Daoy (cell line): ENCODE measurements at places on chromosomes 6 and 20.
A peak's percentile ranks its signal among the peaks of the same experiment; 100 is the strongest.

- no peak for DNase-seq
Measured at GRCh38 chr20:57469418-57470211, 55.3 kb downstream of the CTCFL start.

DNA sequence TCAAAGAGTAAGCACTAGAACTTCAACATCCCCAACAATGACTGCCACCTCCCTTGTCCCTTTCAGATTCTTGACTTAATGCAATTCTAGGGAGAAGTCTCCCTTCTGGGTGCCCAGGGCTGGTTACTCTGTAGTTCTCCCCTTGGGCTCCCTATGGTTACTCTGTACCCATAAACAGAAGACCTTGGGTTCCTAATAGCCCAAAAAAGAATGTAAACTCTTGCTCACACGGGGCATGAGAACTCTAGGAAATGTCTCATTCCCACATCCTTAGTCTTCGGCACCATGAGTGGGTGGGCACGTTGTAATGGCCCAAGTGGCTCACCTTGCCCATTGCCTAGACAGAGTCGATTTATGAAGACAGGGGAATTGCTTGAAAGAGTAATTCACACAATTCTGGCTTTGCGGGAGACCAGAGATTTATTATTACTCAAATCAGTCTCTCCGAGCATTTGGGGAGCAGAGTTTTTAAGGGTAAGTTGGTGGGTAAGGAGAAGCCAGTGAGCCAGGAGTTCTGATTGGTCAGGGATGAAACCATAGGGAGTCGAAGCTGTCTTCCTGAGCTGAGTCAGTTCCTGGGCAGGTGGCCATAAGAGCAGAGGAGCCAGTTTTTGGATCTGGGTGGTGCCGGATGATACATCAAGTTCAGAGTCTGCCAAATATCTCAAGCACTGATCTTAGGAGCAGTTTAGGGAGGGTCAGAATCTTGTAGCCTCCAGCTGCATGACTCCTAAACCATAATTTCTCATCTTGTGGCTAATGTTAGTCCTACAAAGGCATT is 61.2 kb upstream of the SIRPG start:
- peak; percentile 73 for DNase-seq

DNA sequence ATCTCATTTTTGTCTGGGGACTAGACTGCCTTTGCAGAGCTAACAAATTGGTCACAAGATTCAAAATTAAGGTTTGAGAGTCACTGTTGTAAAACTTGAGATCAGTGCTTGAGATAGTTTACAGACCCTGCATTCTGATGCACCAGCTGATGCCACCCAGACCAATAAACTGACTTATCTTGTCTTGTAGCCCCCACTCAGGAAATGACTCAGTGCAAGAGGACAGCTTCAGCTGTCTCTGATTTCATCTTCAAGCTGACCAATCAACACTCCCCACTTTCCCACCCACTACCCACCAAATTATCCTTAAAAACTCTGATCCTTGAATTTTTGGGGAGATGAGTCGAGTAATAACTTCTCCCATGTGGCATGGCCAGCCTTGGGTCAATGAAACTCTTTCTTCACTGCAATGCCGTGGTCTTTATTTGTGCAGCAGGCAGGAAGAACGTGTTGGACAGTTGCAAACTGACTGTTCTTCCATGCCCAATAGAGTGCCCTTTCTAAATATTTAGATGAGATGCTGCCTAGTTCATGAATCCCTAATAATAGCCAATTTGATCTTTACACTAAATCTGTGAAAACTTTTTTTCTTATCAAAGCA is 48.3 kb upstream of the PROKR2 start:
- DNase-seq, result peak; percentile 32

- no peak for DNase-seq
Measured at GRCh38 chr6:52136055-52136454, 48.6 kb upstream of the PKHD1 start.

DNA sequence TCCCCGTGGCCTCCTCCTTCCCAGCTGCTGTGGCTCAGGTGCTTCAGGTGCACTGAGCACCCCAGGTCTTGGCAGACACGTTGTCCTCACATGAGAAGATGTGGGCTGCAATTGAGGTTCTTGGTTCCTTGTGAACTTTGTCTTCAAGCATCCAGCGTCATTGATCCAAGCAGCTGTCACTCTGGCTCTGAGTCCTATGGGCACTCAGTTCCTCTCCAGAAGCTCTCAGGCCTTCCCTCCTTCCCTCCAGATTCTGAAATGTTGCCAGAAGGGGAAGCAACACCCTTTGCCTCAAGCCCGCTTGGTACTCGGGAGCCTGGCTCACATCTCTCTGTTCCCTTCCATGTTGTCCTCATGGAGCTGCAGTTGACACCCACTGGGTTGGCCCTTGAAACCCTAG is 8.4 kb upstream of the MRGBP start:
- no peak for DNase-seq

DNA sequence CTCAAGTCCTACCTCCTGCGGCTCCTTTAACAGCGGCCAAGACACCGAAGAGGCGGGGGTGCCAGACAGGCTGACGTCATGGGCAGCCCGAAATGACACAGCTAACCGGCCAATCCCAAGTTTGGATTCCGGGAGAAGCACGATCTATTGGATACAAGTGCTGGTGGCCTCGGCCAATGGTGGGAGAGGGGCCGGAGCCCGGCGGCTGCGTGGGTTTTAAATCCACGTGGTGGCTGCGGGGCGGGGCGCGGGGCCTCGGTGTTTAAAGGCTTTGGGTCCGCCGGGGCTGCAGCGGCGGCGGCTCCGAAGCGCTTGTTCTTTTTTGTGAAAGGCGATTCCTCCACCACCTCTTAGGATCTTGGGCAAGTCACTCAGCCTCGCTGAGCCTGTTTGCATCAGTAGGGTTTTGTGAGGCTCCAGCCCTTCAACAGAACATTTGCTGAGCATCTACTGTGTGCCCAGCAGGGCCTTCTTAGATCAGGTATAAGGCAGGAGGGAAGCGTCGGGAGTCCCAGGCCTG is 8.7 kb upstream of the PMEPA1 start:
- DNase-seq, result peak; percentile 98

- DNase-seq, result no peak
Measured at GRCh38 chr20:31474097-31474436, 860 bp downstream of the DEFB124 start.

DNA sequence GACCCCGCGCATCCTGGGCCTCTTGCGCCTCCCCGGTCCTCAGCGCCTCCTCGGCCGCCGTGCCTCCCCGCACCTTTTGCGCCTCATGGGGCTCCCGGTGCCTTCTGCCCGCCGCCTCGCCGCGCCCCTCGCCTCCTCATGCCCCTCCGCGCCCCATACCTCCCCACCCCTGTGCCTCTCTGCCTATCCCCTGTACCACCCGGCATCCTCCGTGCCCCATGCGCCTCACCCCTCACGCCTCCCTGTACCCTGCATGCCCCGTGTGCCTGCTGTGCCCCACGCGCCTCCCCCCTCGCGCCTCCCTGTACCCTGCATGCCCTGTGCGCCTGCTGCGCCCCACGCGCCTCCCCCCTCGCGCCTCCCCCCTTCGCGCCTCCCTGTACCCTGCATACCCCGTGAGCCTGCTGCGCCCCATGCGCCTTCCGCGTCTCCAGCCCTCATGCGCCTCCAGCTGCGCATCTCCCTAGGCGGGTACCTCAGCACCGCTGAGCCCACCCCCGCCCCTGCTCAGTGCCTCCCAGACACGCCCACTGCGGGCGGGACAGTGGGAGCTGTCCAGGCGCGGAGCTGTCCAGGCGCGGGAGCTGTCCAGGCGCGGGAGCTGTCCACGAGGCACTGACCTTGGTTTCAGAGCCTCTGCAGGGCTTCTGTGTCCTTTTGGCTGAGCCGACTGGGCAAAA is 37.1 kb downstream of the IGF2R start:
- no peak for DNase-seq

GRCh38 chr6:84773431-84774156 is 9.2 kb upstream of the TBX18 start:
- DNase-seq, result no peak

DNA sequence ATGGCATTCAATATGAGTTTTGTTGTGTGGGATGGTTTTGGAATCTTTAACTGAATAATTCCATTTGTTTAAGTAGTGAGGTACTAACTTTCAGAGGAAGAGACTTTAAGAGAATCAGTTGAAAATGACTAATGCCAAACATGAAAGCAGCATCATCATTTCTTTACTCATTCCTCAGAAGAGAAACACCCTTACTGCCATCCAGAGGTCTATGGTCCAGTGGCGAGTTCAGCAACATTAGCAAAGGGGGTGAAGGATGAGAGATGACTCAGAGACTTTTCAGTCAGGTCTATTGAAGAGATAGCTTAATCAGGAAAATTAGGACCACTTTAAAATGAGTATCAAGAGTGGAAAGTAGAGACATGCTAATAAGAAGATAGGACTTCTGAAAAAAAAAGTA is 118.8 kb downstream of the COL19A1 start:
- peak; percentile 17 for DNase-seq

- DNase-seq, result no peak
Measured at GRCh38 chr6:93848031-93848742, 428.8 kb upstream of the EPHA7 start.

DNA sequence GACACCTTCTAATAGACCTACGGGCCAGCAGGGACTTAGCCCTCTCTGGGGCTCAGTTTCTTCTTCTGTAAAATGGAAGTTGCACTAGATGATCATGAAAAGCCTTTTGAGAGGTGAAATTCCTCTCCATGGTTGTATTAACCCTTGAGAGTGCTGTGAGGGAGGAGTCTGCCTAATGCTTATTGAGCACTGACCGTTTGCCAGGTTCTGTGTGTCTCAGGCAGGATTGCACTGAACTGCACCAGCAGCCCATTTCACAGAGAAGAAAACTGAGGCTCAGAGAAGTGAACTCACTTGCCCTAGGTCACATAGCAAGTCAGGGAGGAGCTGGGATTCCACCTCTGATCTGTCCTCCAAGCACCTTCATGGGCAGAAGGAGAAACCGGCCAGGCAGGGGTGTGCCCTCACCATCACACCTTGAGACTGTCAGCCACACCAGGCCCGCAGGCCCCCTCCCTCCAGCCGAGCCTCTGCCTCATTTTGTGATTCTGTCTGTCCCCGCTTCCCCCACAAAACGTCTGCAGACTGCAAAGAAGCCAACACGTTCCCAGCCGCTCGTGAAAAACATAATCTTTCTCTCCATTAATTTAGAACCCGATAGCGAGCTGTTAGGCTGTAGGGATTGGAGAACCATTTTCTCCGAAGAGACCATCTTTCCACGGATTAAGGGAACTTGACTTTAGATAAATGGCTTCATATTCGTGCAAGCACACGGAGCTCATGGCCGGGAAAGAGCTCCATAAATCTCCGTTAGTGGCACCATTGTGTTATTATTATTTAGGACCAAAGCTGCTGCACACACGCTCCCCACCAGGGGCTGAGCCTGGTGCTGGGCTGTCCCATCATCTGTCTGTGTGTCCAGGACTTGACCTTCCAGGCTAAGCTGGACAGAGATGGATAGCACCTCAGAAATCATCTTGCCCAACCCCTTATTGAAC is 46.0 kb downstream of the KIAA1755 start:
- no peak for DNase-seq

DNA sequence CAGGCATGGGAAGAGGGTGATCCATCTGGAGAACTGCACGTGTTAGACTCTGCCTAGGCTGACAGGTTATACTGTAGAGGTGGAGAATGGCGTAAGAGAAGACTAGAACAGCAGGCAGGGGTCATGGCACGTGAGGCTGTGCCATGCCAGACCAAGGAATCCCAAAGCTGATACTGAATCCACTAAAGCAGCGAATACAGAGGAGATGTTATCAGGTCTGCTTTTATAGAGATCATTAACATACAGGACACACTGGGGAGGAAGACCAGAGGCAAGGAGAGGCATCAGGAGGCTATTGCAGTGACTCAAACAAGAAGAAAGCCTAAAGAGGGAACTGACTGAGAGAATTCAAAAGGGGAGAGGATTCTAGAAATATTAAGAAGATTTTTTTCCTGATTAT is 12.9 kb downstream of the PHACTR1 start:
- DNase-seq, result no peak

DNA sequence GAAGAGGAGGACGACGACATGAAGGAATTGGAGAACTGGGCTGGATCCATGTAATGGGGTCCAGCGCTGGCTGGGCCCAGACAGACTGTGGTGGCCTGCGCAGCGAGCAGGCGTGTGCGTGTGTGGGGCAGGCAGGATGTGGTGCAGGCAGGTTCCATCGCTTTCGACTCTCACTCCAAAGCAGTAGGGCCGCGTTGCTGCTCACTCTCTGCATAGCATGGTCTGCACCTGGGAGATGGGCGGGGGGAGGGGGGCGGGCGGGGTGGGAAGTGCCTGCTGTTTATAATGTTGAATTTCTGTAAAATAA is 42.3 kb downstream of the CHMP4B start:
- no peak for DNase-seq

DNA sequence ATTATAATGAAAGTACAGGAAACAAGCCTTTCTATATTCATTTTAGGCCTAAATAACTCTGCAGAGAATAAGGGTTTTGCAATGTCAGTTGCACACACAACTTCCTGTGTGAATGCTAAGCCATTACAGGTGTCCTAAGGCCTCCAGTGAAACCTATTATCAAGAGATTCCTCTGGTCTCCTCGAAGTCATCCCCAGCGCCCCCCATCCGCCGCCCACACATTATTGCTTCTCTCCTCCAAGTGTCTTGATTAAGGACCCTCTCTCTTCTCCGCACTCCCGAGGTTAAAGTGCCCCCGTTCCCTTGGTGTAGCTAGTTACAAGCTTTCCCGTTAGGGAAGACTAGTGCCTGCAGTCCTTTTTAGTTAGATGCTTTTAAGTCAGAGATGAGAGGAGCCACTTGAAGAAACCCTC is 1.3 kb downstream of the HIVEP2 start:
- DNase-seq, result peak; percentile 19

- peak; percentile 58 for DNase-seq
Measured at GRCh38 chr6:137978252-137978896, 111.3 kb downstream of the TNFAIP3 start.

GRCh38 chr6:73671911-73672685 is 18.3 kb upstream of the SLC17A5 start:
- no peak for DNase-seq

DNA sequence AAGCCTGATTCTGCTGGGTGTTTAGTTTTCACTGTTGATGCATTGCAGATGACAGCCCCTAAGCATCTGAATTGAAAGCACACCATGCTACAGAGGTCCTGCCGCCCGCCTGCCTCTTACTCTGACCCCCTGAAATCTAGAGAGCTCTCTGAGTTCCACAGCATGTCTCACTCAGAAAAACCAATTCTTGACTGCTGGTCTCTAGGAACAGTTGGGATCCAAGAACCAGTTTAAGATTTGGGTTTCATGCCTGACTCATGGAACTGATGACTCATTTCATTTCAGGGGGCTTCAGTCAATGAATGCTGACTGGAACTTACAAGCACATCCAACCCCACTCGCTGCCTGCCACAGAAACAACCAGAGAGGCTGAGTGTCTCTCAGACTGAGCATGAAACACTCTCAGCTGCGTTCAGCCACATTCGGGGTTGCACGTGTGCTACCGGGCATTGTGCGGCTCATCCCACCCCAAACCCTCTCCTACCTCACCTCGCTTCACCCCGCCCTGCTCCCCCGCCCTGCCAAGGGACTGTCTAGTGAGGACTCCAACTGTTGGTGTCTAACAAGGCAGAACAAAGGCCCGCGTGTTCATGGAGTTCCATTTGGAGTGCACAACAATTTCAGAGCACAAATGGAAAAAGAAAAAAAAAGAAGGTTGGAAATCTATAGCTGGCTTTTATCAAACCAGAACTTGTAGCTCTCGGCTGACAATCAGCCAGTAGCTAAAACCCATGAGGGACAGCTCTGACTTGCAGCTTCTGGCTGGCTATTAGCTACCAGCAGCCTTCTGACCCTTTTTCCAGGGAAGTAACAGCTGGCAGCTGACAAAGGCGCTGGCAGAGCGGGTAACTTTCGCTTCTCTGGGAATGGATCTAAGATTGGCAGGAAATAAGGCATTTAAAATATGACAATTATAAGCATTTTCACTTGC is 20.0 kb upstream of the TRAF3IP2 start:
- peak; percentile 68 for DNase-seq
